ENCODE measurements at places on chromosomes 7 and 10.

- DNase-seq, result no peak
Observed at GRCh38 chr7:27478084-27478483, 184.6 kb downstream of the HIBADH start.

GRCh38 chr10:10800961-10801360 is 216.7 kb upstream of the CELF2 start:
- DNase-seq, result no peak

DNA sequence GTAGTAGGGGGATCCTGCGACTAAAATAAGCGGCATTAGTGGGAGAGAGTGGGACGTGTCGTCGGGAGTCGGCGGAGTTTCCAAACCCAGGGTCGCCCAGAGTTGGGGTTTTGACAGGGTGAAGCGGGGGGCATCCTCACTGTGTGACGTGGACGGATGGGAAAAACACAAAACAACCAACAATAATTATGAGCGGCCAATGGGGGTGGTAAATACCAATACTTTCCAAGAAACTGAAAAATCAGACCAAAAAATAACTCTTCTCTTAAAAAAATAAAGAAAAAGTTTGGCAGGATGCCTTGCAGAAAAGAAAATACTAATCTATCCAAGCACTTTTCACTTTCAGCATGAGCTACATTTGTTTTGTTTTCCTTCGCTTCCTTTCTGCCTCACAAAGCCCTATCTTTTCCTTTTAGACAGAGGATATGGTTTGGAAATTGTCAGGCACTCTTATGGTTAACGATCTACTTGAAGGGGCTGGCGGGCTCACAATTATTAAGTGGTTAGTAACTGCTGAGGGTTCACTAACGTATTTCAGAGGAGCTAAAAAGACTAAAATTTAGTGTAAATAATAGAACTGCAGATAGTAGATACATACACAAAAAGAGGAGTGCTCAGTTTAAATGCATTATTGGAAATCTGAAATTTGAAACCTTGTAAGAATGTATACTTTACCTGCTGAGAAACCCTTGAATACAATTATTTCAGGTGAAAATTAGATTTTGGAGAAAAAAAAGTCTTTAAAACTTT is 802 bp upstream of the CDK6 start:
- DNase-seq, result no peak

- no peak for DNase-seq
Observed at GRCh38 chr7:101206665-101207042, 5.8 kb upstream of the MOGAT3 start.

- no peak for DNase-seq
Observed at GRCh38 chr10:33365871-33366411, 31.5 kb upstream of the NRP1 start.

DNA sequence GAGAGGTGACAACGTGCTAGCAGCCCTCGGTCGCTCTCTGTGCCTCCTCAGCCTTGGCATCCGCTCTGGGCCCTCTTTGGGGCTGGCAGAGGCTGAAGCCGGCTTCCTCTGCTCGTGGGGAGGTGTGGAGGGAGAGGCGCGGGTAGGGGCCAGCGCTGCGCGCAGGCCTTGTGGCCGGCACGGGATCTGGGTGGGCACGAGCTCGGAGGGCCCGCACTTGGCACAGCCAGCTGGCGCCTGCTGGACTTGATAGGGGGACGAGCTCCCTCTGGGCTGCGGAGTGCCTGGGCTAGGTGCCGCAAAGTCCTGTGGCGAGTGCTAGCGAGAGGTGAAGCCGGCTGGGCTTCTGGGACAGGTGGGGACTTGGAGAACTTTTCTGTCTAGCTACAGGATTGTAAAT is 170.7 kb downstream of the EXOC4 start:
- no peak for DNase-seq

DNA sequence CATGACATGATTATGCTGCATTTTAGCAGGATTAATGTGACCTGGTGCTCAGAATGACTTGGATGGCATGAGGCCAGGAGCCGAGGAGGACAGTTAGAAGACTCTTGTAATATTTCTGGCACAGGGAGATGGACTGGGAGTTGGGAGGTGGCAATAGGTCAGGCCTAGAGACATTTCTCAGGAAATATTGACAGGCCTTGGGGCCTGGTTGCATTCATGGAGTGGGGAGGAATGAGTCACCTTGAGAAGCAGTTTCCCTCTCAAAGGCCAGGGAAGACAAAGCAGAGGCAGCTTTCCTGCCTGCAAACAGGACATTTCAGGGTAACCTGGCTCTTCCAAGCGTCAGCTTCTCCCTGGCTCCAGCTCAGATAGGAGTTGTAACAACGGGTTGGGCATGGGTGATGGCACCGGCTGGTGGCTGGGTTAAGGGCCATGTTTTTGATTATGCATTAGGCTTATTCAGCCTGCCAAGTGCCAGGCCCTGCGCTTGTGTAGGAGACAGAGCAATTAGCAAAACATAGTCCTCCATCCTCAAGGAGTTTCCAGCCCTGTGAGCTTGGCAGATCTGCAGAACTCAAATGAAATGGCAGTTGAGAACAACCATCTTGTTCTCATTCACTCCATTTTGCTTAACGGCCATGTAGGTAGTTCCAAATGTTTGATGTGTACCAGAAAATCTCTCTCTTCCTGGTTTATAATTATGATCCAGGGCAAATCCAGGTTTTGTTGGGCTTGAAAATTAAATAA is 38.2 kb downstream of the HK1 start:
- no peak for DNase-seq
